ENCODE measurements at places on chromosomes 2 and 18.

DNA sequence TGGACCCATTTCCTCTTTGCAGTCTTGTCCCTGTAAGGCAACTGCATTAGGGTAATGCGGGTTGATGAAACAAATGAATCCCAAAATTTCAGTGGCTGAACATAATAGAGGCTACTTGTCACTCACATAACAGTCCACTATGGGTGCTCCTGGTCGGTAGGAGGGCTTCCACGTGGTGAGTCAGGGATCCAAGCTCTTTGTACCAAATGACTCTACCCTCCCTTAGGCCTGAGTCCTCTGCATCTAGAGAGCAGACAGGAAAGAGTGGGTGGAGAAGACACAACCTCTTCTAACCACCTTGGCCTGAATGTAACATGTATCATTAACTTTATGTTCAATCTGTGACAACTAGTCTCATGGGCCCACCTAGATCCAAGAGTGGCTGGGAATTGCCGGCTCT lies 86.2 kb upstream of the HAAO start:
- no peak for DNase-seq

DNA sequence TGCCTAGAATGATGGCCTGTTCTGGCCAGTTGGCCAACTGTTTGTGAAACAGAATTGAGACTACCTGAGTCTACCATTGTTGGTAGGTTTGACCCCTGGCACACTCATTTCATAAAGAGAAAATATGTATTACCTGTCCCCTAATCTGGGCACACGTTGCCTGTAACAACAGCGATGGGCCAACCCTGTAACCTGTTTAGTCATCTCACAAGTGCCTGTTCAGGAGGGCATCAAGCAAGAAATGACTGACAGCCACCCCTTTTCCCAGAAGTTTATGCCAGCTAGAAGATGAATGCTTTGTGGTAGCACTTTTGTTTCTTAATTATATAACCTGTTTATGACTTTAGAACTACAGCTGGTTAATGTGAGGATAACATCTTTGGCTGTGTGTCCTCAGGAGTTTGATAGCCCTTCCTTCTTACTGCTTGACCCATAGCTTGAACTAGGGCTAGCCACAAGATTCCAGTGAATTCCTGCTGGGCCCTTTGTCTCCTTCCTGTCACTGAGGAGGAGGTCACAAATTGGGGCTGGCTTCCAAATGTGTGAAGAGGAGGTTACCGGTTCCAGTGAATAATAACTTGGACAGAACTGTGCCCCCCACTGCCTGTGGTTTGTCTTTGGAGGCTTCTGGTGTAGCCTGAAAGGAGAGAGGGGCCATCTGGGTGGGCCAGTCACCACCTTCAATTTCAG lies 273.9 kb upstream of the EPAS1 start:
- DNase-seq, result no peak

DNA sequence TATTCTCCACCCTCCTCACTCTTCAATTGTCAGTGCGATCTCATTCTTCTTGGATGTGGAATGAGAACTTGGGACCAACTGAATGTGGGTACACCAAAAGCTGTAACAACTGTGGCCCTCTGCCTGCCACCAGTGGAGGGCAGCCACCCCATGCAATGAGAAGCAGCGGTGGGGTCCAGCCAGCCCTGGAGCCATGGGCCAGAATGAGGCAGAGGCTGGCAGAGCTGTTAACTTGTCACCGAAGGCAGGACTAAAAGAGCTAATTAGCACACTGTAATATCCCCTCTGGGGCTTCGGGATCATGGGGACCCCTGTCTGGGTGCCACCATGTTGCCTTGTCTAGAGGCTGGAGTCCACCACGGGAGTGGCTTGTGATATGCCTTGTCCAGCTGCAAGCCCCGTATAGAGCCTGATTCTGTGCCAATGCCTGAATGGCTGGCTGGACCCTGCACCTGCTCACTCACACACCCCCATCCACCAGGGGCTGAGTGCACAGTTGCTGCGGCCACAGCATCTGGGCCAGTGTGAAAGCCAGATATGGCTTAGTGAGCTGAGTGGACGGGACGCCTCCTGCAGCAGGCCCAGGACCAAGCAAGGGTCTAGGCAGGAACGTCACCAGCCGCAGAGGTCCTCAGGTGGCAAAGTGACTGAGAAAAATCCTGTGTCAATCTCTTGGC lies 680.5 kb downstream of the DSC3 start:
- no peak for DNase-seq

DNA sequence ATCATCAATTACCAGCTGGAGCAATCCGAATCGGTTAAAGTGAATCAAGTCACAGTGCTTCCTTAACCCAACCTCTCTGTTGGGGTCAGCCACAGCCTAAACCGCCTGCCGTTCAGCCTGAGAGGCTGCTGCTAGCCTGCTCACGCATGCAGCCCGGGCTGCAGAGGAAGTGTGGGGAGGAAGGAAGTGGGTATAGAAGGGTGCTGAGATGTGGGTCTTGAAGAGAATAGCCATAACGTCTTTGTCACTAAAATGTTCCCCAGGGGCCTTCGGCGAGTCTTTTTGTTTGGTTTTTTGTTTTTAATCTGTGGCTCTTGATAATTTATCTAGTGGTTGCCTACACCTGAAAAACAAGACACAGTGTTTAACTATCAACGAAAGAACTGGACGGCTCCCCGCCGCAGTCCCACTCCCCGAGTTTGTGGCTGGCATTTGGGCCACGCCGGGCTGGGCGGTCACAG lies 496 bp upstream of the ITGA4 start:
- peak; percentile 36 for DNase-seq

- peak; percentile 43 for DNase-seq
Measured at GRCh38 chr2:55051026-55051866, 995 bp upstream of the RTN4 start.

GRCh38 chr2:111919794-111920608 lies 21.6 kb downstream of the MERTK start:
- no peak for DNase-seq

DNA sequence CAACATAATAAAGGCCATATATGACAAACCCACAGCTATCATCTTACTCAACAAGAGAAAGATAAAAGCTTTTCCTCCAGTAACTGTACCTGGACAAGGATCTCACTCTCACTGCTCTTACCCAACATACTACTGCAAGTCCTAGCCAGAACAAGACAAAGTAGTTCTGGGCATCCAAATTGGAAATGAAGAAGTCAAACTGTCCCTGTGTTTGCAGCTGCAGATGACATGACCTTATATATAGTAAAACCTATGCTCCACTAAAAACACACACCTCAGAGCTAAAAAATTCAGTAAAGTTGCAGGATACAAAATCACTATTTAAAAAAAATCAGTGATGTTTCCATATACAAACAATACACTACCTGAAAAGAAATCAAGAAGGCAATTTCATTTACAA lies 32.2 kb downstream of the USP34 start:
- DNase-seq, result no peak

- DNase-seq, result no peak
Measured at GRCh38 chr18:1357724-1358123, 453.1 kb downstream of the ADCYAP1 start.

DNA sequence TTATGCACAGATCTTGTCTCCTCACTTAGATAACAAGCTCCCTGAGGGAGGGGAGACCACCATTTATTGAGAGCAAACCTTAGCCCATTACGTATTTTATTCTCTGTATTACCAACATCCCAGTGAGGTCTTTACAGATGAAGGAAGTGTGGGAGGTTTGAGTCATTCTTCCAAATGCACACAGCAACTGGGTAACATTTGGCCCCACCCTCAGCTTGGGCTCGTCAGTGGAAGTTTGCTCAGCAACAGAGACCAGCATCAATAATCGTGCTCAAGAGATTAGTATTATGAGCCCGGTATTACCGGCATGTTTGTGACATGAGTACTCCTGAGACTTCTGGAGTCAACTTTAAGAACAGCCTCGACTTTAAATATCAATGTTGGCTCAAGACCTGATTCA lies 168.6 kb downstream of the ETAA1 start:
- no peak for DNase-seq

GRCh38 chr2:1585635-1586034 lies 158.7 kb downstream of the PXDN start:
- no peak for DNase-seq

Measured in H7 (cell line).